ENCODE measurements at places on chromosomes 3 and 15.

DNA sequence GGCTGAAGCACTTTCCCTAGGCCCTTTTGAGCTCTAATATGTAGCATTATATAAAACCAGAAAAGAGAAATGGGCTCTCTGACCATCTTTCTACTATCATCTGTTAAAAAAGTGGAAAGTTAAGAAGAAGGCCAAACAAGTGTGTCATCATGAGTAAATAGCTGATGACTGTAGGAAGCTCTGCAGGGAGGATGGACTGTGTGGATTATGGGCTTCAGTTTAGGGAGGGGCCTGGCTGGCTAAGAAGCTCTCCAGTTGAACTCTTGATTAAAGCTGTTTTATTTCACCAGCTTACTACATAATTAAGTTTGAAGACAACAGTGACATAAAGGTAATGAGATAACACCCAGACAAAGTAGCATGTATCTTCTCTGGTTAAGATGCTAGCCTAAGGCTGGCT, 30.6 kb downstream of the INTS14 start:
- peak; percentile 73 for DNase-seq

DNA sequence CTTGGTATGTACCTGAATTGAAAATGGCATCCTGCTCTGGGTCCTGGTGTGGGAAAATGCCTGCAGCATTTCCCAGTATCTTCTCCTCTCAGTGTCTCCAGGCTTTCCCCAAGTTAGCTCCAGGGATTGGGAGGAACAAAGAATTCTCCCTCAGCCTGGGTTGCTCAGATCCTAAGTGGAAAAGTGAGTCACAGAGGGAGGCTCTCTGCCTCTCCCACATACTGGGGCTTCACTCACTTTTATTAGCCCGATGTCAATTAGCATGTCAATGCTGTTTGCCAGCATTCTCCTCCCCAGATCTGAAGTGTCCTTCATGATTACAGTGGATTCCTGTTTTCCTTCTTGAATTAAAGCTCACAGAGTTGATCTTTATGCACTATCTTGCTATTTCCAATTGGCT, 655.0 kb downstream of the EPHA3 start:
- DNase-seq: no peak

DNA sequence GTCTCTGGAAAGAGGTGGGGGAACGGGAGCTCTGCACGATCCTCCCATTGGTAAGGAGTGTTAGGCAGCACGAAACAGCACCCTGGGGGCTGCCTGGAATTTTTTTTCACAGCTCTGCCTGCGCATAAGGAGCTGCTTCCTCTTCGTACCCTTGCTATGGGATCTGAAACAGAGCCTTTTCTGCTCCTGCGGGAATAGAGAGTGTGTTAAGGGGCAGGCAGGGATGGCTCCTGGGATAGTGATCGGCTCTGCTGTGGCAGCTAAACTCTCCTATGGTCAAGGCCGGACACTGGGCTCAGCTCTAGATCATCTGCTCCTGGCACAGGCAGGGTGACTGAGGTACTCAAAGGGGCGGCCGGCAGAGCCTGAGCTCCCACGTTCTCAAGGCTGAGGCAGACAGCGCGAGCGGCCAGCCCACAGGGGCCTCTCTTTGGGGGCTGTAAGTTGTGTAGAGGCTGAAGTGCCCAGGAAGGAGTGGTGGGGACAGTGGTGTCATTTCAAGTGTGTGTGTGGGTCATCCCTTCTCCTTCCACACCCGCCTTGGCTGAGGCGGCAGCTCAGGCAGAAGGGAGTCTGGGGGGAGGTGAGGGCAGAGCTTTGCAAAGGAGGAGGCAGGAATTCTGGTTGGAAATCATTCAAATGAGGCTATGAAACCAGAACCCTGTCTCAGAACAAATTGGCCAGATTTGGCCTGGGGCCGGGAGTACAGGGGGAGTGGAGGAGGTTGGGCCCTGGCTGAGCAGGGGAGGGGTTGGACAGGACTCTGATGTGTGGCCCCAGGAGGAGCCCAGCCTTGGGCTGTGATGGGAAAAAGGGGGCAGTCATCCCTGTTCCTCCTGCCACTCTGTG, 31.0 kb downstream of the EPHB3 start:
- DNase-seq: no peak

- no peak for DNase-seq
These were observed 3.7 kb downstream of the IQSEC1 start for GRCh38 chr3:13069495-13069894.

DNA sequence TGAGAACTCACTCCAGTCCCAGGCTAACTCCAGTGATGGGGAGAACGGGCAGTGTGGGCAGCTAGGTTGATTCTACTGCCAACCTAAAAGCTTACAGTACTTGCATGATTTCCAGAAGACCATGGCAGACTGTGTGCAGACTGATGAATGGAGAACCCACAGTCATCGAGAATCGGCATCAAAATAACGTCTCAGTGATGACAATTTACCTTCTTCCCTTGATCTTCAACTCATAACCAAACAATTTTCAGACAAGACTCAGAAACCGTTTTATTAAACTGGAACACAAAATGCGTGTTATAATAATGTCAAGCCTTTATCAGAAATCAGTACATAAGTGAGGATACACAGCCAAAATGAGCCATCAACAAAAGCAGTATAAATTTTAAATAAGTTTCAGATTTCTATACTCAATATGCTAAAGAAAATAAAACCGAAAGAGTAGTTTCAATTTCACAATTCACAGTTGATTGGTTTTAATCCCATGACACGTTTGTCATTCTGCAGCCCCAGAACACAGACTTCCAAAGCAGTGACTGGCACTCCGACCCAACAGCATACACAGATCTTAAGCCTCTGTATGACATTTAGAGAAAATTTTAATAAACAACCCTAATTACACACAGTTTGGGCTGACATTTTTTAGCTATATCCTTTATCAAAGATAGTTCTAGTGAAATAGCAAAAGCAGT, 54.5 kb downstream of the ZMAT3 start:
- DNase-seq: no peak

DNA sequence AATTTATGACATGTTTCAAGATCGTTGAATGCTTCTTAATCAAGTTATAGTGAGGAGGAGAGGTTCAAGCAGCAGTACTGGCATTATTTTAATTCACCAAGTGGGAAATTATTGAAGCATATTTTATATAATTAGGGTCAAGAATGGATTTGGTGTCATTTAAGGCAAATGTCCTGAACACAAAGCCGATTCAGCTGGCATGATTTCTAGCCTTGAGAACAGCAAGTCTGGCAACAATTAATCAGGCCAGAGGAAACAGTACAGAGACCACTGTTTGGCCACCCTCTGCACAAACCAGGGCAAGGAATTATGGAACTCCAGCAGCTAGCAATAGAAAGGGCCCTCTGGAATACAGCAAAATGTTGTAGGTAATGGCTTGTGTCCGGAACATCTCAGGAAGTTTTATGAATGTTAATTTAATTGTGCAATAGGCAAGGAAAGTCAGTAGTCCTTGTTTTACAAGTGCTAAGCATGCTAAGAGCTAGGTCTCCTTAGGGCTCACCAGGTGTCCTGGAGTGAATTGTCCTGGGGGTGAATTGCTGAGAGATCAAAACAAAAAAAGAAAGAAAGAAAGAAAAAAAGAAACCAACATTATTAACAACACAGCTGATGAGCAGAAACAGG, 38.7 kb upstream of the SNRK start:
- DNase-seq: no peak

DNA sequence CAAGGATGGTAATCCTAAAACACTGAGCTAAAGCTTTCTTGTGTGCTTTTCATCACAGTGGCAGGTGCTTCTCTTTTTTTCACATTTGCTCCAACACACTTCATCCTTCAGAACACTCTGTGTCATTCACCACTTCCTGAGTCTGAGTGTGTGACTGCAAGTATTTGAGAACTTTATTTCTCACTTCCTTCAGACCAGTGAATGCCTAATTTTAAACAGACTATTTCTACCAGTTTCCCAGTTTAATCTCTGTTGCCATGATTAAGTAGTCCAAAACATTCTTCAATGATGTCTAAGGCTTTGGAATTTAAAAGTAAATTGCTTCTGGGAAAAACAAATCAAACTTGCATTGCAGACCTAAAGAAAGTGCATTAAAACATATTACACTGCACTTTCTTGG, 541.2 kb downstream of the RBMS3 start:
- peak; percentile 52 for DNase-seq

GRCh38 chr3:39907981-39908380, 98.6 kb downstream of the MYRIP start:
- DNase-seq: no peak

DNA sequence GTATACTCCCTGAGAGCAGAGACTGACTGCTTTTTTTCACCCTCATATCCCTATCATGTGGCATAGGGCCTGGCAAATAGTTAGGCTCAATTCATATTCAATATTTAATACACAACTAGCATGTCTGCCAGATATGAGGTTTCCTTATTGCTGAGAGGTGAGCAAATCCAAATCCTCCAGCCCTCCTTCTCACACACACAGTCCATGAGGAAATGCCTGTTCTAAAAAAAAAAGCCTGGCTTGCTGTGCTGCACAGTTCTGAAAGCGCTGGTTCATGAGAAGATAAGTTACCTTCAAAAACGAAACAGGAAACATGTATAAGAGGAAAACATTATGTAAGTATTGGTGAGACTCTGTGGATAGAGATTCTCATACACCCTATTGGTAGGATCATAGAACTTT, 15.5 kb upstream of the ACAP2 start:
- DNase-seq: peak; percentile 77

DNA sequence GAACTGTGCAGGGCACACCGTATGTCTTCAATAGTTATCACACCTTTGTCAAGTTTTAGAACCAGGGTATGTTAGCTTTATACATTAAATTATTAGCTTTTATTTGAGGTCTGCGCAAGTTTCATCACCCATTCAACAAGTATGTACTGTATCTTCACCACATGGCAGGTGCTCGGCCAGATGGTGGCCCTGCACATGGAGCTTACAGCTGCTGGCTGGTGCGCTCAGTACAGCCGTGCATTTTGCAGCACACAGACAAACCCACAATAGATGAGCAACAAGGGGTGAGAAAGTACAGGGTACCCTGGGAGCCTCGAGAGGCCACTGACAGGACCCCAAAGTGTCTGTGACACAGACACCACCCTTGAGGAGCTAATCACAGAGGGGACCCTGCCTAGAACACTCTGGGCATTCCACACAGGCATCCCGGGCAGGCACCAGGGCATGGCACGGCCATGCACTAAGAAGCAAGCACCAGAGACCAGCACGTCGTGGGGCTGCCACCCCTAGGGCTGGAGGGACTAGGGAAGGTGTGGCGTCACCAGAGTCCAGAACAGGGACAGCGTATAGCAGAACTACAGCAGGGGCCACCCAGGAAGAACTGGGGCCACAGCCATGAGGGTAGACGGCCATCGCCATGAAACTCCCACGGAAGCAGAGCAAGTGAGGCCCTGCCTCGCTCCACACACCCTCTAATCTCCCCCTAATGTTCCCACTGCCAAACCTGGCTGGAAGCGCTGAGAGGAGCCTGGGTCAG, 27.4 kb downstream of the ZXDC start:
- no peak for DNase-seq

GRCh38 chr3:72310419-72311380, 525.8 kb upstream of the PROK2 start:
- peak; percentile 81 for DNase-seq

DNA sequence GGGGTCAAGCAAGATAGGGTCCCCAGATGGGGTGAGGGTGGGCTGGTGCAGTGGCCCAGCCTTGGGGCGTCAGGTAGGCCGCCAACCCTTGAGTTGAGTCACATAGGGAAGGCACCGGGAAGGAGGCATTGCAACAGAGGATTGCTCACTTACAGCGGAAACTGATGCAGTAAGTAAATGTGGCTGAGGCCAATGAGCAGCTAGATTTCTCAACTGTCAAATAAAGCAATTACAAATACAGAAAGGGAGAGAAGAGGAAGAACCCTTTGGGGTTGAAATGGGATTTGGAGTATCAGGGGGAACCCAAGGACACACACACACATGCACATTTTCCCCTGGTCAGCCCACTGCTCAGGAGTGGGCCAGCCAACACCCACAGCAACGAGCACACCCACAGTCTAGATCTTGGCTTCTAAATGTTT, 44.0 kb downstream of the CHSY1 start:
- peak; percentile 92 for DNase-seq

DNA sequence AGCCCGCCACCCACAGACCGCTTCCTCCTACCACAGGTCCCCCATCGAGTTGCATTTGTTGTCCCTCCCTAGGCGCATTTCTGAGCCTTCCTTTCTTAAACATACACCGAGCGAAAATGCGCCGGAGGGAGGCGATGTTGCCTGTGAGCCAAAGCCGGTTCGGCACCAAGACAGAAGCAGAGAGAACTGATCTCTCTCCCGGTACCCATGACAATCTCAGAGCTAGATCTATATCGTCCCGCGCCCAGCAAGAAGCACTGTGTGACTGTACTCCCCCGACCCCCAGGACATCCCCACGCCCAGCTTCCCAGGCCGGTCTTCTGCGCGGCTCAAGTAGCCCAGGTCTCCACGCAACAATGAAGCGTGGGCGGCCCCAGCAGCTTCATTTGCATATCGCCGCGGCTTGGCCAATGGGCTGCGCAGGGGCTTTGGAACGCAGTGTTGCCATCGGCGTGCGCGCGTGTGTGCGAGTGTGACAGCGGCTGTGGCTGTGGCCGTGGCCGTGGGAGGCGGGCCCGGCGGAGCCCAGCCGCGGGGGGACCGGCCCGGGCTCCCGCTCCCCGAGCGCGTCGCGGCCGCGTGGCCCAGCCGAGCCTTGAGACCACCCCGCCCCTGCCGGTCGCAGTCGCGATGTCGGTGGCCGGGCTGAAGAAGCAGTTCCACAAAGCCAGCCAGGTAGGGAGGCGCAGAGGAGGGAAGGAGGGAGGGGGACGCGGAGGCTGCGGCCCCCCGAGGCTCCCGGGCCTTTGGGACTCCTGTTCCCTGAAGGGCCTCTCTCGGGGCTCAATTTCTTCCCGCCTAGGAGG, at the start of gene SH3GL3:
TSS of gene SH3GL3 (plus strand) at position 438 of the 806 bp plus-strand sequence. CDS start at position 631, 193 bp downstream.
- peak; percentile 76 for DNase-seq

- no peak for DNase-seq
These were observed 51.1 kb downstream of the BDH1 start for GRCh38 chr3:197504641-197505121.

DNA sequence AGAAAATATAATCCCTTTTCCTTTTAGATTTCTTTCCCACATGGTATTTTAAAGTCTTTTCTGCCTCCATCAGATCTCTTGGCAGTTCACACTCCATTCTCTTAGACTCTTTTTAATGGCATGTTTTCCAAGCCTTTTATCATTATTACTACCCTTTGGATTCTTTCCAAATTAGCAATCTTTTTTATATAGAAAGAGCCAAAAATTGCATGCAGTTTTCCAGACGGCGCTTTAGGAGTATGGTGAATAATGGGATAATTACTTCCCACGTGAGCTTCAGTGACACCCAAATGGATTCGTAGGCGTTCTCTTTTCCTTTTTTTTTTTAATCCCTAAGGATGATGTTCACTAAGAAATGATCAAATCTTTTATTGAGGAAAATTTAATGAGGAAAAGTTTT, 354.8 kb upstream of the DNAJC19 start:
- no peak for DNase-seq

GRCh38 chr3:191070201-191070600, 128.8 kb upstream of the OSTN start:
- DNase-seq: peak; percentile 80
